ENCODE measurements at places on chromosomes 6 and 20. TPM values are rescaled to one million over a fixed set of nuclear protein-coding genes. Genes with fewer than 3 reads are reported as not detected.
A peak's percentile ranks its signal among the peaks of the same experiment; 100 is the strongest.

DNA sequence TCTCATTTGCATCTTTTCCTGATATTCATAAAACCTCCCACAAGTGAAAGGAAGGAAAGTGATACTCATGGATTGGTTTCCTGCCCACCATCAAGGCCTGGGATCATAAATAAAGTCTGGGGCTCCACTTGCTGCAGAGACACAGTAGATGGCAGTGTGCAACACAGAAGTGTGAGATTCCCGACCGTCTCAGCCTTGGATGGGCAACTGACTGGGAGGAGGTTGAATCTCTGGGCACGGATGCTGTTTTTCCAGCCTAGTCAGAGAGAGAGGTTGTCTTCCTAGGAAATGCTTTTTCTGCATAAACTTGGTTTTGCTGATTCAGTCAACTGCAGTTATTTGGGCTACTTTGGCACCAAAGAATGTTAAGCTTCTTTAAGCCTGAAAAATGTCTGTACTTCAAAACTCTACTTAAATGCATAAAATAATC, 9.9 kb upstream of the RFPL4B start:
- DNase-seq: peak; percentile 59

DNA sequence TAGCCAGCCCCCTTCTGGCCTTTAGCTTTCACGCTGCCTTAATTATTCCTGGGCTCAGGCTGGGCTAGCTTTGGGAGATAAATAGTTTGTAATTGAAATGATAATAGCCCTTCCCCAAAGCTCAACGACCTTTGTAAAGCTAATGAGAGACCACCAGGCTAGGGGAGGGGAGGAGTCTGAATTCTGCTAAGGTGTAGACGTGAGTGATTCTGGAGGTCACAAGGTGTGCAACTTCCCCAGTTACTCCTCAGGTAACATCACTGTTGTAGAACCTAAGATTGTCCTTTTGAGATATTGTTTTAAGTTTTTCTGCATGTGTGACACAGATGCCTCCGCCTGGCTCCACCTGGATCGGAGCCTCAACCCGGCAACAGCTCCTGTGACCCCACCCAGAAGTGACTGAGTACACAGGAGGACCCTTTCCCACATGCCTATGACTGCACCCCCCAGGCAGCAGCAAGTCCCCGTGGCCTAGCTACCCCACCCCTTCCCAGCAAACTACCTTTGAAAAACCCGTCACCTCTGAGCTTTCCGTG, 5.8 kb upstream of the GPR31 start:
- no peak for DNase-seq

GRCh38 chr6:18536591-18537055, 149.5 kb downstream of the RNF144B start:
- no peak for DNase-seq

- peak; percentile 48 for DNase-seq
Measured at GRCh38 chr6:14711056-14711703, 534.7 kb upstream of the JARID2 start.

DNA sequence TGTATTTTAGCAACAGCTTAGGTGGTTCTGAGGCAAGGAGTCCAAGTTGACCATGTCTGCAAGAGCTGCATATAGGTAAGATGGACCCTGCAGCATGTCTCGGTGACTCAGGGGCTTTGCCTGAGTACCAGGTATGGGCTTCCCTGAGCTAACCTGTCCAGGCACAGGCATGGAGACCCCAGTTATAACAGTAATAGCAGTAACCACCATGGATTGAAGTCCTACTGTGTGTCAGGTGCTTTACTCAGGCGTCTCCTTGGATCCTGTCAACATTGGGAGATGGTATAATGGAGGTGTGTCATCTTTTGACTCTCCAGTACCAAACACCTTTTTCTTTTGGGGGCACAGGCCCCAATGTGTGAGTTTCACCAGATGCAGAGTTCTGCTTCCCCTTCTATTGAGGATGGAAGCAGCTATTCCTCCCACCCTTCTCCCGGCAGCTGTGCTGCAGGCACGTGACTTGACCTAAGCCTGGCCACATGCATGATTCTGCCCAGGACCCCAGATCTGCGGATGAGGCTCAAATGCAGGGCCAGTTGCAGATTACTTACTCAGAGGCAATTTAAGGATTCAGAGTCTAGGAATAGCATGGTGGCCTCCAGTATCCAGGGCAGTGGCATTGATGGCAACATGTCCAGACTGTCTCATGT, 13.8 kb downstream of the TREM1 start:
- DNase-seq: no peak

GRCh38 chr20:50169329-50169823, 15.9 kb upstream of the PEDS1 start:
- DNase-seq: peak; percentile 98

- DNase-seq: no peak
Measured at GRCh38 chr6:747921-748320, 55.0 kb upstream of the EXOC2 start.

- no peak for DNase-seq
Measured at GRCh38 chr6:47809873-47810272, 28.0 kb downstream of the OPN5 start.

- DNase-seq: no peak
Measured at GRCh38 chr6:105862936-105863607, 223.1 kb upstream of the PRDM1 start.

DNA sequence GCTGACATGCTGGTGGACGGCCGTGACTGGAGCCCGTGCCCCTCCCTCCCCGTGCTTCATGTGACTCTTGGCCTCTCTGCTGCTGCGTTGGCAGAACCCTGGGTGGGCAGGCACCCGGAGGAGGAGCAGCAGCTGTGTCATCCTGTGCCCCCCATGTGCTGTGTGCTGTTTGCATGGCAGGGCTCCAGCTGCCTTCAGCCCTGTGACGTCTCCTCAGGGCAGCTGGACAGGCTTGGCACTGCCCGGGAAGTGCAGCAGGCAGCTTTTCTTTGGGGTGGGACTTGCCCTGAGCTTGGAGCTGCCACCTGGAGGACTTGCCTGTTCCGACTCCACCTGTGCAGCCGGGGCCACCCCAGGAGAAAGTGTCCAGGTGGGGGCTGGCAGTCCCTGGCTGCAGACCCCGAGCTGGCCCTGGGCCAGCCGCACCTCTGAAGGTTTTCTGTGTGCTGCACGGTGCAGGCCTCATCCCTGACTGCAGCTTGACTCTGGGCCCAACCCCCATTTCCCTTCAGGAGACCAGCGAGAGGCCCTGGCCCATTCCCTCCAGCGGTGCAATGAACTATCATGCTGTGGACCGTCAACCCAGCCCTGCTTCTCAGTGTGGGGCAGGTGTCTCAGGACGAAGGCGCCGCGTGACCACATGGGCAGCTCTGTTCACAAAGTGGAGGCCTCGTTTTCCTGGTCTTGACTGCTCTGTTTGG, 8.1 kb downstream of the NPBWR2 start:
- no peak for DNase-seq

GRCh38 chr20:11981366-11981947, 63.8 kb downstream of the BTBD3 start:
- DNase-seq: no peak

- no peak for DNase-seq
Measured at GRCh38 chr6:33243476-33243875, 28.2 kb downstream of the VPS52 start.

GRCh38 chr20:40265825-40266533, 423.1 kb downstream of the MAFB start:
- peak; percentile 87 for DNase-seq

- no peak for DNase-seq
Measured at GRCh38 chr6:132236744-132237143, 164.5 kb downstream of the MOXD1 start.

- no peak for DNase-seq
Measured at GRCh38 chr6:126937426-126937825, 181.0 kb upstream of the RSPO3 start.

DNA sequence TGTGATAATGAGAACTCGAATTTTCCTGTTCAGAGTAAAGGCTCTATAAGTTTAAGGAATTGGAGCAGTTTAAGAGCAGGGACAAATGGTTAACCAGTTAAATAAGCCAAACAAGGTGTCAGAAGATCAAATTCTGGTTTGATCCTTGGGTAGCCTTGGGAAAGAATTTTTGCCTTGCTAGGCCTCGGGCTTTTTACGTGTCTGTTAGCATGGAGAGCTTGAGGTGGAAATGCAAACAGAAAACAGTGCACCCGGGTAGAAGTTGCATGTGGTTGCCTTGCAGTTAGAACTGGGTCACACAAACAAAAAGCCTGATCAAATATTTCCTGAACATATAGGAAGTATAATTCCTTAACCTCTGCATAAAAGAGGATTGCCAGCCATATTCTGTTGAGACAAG, 58.3 kb downstream of the RIN2 start:
- no peak for DNase-seq

Gene MYLK2
- 0.41 TPM for total RNA-seq

Gene SCUBE3
- not detected for total RNA-seq

Gene HLA-DQA1
- not detected for total RNA-seq

Gene ADNP
- 37.2 TPM for total RNA-seq

Gene SIRPA
- total RNA-seq: 0.13 TPM

Gene HDGFL1
- not detected for total RNA-seq

Gene GJA10
- not detected for total RNA-seq

Gene RIPOR3
- total RNA-seq: 0.31 TPM

Gene MYMX
- not detected for total RNA-seq
